ENCODE measurements at places on chromosomes 4 and X.

DNA sequence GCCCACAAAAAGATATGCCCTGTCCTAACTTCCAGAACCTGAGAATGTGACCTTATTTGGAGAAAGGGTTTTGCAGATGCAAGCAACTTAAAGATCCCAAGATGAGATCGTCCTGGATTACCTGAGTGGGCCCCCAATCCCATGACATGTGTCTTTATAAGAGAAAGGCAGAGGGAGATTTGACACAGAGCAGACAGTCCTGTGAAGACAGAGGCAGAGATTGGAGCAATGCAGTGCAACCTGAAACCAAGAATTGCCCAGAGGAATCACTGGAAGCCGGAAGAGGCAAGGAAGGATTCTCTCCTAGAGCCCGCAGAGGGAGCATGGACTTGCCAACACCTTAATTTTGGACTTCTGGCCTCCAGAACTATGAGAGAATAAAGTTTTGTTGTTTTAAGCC, 171.5 kb downstream of the SMIM20 start:
- no peak for DNase-seq

DNA sequence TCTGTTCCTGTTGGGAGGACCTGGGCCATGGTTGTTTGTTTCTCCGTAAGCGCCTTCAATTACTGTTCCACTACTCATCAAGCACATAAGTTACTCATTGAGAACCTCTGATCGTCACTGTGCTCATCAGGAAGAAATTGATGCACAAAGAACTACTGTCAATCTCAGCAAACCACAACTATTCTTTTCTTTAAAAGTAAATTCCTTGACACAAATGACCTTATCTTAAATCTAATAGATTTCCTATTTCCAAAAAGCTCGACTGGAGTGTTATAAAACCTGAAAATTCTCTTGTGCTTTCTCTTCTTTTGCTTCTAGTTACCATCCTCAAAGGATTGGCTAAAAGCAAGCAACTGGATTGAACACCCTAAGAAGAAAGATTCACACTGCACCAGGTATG, at the start of gene MUC7:
Gene MUC7 (plus strand): TSS at position 301 of the 400 bp plus-strand sequence. CDS start 1,825 bp downstream, outside the sequence.
- no peak for DNase-seq

DNA sequence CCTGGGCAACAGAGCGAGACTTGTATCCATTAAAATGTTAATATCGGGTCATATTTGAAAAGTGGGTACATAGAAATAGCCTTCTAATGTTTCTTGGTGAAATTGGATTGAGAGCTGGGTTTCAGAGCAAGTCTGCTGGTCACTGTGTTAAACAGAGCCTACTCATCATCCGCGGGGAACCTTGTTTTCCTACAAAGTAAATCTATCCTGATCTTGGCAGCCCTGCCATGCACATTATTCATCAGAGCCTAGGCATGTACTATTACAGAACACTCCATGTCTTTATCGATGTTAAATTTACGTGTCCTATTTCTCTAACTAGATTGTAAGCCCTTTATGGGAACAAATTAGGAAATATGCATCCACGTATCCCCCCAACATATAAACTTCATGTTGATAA, 18.7 kb downstream of the SETD7 start:
- DNase-seq: no peak

GRCh38 chr4:40516651-40517050, 113.0 kb downstream of the RBM47 start:
- DNase-seq: no peak
